H7 (cell line): ENCODE measurements at places on chromosomes 4 and X. TPM values are rescaled to one million over a fixed set of nuclear protein-coding genes. Genes with fewer than 3 reads are reported as not detected.

The LINC00632 gene
- total RNA-seq = 11.5 and 17.9 TPM in 2 replicates

DNA sequence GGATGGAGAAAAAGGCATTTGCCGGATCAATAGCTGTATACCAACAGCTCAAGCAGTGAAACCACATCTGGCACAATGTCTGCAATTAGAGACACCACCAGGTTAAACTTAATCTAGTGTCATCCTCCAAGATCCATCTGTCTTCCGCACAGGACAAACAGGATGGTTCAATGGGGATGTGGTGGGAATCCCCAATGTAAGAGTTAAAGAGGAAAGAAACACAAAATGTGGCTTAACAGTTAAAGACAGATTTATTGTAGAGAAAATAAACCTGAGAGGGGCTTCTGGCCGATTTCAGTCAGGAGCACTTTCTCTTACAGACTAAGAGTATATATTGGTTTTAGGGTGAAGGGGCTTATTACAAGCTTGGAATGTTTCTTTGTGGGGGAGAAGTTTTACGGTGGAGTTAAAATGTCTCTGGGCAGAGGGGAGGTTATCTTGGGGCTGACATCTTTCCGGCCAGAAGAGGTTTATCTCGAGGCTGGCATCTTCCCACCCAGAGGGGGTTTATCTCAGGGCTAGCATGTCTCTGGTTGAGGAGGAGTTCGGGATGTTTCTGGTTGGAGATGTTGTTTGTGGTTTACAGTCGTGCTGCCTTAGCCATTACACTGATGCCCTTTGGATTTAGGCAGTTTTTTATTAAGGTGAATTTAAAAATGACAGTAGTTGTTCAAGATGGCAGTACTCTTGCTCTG is 61.7 kb downstream of the KANTR start:
- DNase-seq = no peak

The SRPX2 gene
- 1.3 and 2.0 TPM in 2 replicates for total RNA-seq

The TRIM75 gene
- total RNA-seq = not detected in 2 replicates

The ARHGEF38 gene
- total RNA-seq = not detected in 2 replicates

GRCh38 chrX:14079891-14080430 is 50.3 kb upstream of the GEMIN8 start:
- no peak for DNase-seq

DNA sequence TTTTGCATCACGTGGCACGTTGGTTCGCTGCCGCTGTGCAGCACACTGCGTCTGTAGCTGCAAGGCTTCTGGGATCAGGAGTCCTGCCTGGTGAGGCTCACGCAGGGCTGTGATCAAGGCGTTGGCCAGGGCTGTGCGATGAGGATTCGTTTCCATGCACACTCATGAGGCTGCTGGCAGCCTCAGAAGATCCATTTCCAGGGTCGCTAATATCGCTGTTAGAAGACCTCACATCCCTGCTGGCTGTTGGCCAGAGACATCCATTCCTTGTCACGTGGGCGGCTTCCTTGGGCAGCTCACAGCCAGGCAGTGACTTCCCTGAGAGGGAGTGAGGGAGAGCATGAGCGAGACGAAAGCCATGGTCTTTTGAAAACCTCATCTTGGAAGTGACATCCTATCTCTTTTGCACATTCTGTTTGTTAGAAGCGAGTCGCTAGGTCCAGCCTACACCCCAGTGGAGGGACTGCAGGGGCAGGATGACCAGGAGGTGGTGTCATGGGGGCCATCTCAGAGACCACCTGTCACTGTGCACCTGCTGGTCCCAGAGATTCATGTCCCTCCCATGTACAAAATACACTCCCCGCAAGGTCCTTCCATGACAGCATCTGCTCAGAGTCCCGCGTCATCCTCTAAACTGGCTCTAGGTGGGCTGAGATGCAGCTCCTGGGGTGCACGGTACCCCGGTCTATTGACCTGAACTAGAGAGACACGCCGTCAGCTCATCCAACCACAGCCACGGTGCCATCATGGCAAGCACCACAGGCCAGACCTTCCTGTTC is 12.2 kb downstream of the RGS12 start:
- DNase-seq = no peak

The HS3ST1 gene
- 0.07 and 0.17 TPM in 2 replicates for total RNA-seq

The ADGRG4 gene
- not detected in 2 replicates for total RNA-seq

The KLHL13 gene
- 5.8 and 6.8 TPM in 2 replicates for total RNA-seq

DNA sequence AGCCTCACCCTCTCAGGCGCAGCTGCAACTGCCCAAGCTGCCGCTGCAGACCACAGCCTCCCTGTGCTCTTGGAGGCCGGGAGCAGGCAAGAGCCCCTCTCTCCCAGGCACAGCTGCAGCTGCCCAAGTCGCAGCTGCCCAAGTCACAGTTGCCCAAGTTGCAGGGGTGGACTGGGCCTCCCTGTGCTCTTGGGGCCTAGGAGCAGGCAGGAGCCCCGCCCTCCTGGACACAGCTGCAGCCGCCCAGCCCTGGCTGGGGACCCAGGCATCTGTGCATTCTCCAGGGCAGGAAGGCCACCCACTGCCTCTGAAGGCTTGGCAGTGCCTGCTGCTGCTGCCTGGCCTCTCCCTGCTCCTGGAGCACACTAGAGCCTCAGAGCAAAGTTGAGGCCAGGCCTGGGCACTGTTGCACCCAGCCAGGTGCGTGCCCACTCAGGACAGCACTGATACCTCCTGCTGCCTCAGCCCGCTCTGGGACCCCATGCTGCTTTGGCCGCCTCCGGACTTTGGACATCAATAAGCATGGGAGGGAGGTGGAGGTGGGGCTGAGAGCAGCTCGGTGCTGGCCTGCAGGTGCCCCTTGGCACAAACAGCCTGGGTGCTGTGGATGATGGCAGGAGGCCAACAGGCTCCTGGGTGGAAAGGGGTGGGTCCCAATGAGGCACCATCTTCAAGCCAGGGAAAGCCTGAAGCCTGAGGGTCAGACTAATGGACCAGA is 247.5 kb downstream of the PDGFC start:
- DNase-seq = no peak

DNA sequence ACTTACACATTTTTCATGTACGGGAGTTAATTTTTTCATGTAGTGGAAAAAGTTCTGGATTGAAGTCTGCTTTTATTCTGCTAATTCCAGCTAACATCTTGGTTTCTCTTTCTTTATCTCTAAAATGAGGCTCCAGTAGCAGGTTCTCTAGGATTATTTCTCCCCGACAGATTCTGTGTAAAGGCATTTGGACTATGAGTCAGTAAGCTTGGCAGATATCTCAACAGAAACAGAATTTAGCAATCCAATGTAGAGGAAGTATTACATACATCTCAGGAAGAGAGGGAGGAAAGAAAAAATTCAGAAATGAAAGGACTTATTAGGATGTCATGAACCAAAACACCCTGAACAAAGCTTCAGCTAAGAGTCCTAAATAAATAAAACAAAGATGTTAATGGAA is 1682.3 kb upstream of the TENM3 start:
- DNase-seq = no peak

The PRR32 gene
- not detected in 2 replicates for total RNA-seq

- DNase-seq = no peak
These were observed 497.5 kb upstream of the IGFBP7 start for GRCh38 chr4:57607566-57608180.

DNA sequence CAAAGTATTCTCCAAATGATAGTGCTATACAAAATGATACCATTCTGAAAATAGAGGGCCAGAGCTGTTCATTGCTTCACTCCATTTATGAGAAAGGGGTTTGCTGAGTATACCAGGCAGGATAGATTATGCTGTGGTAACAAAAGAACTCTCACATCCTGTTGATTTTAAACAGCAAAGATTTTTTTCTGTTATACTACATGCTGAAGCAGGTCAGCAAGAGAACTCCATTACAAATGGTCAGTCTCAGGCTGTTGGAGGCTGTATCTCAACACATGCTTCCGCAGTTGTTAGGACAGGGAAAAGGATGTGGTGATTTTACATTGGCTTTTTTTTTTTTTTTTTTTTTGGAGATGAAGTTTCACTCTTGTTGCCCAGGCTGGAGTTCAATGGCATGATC is 13.7 kb upstream of the KLHL5 start:
- DNase-seq = no peak

DNA sequence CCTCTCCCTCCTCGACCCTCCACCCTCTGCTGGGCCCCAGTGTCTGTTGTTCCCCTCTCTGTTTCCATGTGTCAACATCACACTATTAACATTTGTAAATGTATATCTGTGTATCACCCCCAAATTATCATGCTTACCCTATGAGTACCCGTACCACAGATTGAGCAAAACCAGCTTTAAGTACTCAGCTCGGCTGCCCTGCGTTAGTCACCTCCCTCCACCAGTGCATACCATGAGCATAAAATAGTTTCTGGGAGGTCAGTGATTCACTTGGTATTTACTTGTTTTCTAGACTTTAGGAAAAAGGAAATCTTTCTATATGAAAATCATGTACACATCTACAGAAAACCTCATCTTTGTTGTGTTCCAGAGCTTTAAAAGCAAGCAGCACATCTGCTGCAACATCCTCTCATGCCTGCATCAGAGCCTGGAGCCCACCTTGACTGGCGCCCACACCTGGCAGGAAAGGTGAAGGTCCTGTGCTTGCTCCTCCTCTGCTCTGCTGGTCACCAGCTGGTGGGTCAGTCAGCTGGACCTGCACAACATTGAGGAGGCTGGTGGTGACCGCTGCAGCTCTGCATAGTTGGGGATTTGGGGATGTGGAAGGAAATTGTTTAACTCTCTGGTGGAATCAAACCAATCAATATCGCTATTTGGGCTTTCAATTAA is 214.4 kb upstream of the KLF3 start:
- DNase-seq = peak; percentile 56

GRCh38 chr4:169963998-169964397 is 62.2 kb downstream of the MFAP3L start:
- no peak for DNase-seq

DNA sequence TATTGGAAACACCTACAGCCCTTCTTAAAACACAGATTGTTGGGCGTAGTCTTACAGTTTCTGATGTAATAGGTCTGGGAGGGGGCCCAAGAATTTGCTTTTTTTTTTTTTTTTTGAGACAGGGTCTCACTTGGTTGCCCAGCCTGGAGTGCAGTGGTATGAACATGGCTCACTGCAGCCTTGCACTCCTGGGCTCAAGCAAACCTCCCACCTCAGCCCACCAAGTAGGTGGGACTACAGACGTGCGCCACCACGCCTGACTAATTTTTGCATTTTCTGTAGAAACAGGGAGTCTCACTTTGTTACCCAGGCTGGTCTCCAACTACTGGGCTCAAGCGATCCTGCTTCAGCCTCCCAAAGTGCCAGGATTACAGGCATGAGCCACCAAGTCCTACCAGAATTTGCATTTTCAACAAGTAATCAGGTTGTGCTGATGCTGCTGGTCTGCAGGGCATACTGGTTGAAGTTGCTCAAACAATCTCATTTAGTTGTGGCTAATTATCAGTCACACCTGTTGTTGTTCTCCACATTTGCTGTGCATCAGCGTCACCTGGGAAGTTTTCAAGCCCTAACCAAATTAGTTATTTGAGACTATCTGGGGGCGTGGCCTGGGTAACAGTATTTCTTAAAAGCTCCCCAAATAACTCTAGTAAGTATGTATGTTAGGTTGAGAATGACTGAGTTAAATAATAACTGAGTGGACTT is 14.0 kb downstream of the TMEM154 start:
- DNase-seq = no peak

The TACR3 gene
- 0.22 and 0.28 TPM in 2 replicates for total RNA-seq

The CCSER1 gene
- total RNA-seq = 0.67 and 1.1 TPM in 2 replicates

- peak; percentile 74 for DNase-seq
These were observed 99.8 kb downstream of the TRAPPC11 start for GRCh38 chr4:183758758-183759447.

- no peak for DNase-seq
These were observed 8.3 kb downstream of the PKD2 start for GRCh38 chr4:88015659-88016295.

The AP1AR gene
- 24.3 and 25.8 TPM in 2 replicates for total RNA-seq

The MMRN1 gene
- total RNA-seq = 0.03 TPM in 1 of 2 replicates, not detected in the other

GRCh38 chrX:44432641-44433040 is 89.2 kb upstream of the EFHC2 start:
- DNase-seq = no peak

DNA sequence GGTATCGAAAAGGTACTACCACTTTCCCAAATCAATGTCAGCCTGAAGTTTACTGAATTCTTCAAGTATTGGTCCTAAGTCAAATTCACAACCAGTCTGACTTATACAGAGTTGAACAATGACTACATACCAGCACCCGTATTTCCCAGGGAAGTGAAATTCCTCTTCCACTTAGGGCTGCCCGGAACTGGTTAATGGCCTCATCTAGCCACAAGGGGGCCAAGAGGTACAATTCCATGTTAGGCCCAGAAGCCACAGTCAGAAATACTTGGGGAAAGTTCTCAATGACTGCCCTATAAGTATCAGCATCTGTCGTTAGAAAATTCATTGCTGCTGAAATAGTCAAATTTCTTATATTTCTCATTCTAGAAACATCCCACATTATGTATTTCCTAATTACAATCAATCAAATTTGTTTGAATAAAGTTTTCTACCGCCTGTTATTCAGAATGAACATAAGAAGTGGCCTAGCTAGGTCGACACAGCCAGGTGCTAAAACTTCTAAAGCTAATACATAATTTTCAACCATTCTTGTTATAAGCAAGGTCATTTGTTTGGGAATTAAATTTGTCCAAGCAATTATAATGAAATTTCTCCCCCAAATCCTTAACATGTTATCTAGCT is 5.6 kb upstream of the PCDH7 start:
- peak; percentile 58 for DNase-seq

GRCh38 chr4:75037252-75037651 is 104.3 kb downstream of the PARM1 start:
- DNase-seq = no peak

The ATP2B3 gene
- not detected in 2 replicates for total RNA-seq

- DNase-seq = no peak
These were observed 330.1 kb upstream of the DKK2 start for GRCh38 chr4:107366016-107366735.

The CLDN22 gene
- not detected in 2 replicates for total RNA-seq

DNA sequence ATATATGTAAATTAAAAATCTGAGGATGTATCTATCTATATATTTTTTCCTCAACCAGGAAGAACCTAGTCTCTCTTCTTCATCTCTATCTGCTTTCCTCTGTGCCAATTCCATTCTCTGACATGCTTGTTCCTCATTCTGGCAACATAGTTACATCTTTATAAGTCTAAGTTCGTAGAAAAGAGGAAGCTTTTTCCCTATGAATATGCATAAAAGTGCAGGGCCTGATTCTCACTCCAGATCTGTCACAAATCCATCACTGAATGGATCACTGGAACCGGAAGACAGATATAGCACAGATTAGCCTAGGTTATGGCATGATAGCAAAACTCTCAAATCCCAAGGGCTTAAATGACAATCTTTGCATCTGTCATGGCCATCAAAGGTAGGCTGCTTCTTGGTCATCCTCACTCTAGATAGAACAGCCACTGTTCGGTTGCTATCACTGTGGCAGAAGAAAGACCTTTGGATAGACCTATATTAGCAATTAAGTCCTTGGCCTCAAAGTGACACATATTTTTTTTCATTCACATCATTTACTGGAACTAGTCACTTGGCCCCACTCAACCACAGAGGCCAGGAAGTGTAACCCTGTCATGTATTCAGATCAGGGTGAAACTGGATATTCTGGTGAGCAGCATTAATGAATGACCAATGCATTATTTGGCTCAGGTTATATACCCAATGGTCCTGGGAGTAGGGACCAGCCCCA is 22.2 kb downstream of the DTHD1 start:
- no peak for DNase-seq

GRCh38 chr4:60089546-60090273 is 1110.4 kb upstream of the ADGRL3 start:
- DNase-seq = peak; percentile 1

The NHS gene
- total RNA-seq = 5.2 and 5.4 TPM in 2 replicates

The H2BW2 gene
- total RNA-seq = not detected in 2 replicates

GRCh38 chrX:7117587-7117986 is 29.9 kb upstream of the STS start:
- DNase-seq = peak; percentile 66
